ENCODE measurements at places on chromosomes 13 and 19.

DNA sequence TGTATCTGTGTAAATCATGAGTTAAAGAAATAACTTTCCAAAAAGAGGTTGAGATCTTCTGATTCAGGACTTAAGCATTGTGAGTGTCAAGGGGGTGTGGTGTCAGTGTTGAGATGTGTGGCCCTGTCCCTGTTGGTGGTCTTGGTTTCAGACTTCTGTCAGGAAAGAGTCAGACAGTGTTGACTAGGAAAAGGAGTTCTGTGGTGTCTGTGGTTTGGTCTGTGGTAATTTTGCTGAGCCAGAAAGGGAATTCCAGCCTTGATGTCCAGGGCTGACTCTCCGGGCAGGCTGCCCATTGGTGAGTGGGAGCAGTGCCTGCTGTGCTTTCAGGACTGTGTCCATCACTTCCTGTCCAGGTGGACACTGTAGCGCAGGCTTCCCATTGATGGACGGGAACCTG lies 39.8 kb upstream of the IGFL4 start:
- peak; percentile 79 for DNase-seq

- no peak for DNase-seq
Observed at GRCh38 chr13:101522607-101523006, 70.1 kb downstream of the ITGBL1 start.

DNA sequence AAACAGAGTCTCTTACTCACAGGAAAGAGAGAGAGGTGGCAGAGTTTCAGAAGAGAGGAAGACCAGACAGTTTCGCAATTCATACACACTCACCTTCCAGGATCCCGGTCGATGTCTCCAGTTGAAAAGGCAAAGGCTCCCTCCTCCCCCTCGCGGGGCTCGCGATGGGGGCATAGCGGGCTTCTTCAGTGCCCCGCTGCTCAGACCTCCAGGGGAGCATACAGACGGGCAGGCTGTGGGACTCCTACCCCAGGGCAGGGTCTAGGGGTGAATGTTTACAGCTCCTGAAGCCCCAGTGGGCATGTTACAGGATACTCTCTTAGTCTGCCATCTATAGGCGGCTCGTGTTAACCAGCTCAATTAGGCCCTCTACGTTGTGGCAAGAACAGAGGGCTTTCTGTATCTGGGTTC lies 139.2 kb downstream of the SLITRK5 start:
- DNase-seq, result no peak

GRCh38 chr13:63902141-63902540 lies 2486.5 kb upstream of the PCDH20 start:
- no peak for DNase-seq

GRCh38 chr19:18029617-18030338 lies 21.8 kb downstream of the ARRDC2 start:
- peak; percentile 66 for DNase-seq

DNA sequence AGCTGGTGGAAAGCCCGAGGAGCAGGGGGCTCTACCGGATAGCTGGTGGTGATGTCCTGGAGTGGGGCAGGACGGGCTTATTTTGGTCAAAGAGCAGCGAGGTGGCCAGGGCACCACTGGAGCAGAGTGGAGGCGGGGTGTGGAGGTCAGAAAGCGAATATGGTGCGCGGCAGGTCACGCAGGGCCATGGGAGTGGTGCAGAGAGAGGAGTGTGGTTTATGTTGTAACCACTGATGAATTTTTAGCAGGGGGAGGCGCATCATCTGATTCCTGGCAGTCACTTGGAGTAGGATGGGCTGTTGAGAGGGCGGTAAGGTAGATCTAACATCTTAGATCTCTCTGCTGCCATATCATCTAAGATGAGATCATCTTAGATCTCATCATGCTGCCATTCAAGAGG lies 1.4 kb upstream of the ZNF414 start:
- DNase-seq, result no peak

DNA sequence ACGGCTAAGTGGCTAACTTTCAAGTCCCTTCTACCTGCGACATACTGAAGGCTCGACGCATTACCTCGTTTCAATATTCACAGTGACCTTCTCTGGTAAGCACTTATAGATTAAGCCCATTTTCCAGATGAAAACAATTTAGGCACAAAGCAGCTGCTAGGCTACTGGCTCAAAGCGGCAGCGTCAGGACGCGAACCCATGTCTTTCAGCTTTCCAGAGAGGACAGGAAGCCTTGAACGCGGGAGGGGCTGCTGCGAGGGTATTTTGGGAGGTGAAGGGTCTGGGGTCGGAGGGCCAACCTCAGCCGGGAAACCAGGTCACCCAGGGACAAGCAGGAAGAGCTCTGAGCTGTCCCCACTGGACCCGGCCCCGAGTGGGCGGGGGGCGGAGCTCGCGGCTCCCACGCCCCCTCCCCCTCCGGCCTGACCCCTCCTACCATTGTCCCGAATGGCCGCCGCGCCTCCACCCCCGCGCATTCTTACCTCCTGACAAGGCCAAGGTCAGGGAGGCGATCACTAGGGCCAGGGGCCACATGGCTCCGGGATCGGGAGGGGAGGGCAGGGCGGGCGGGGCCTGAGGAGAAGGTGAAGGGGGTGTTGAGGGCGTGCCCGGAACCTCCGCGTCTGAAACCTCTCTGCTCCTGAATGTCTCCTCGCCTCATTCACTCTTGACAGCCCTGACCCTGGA lies at the start of gene KLK13:
Gene KLK13, minus strand, starts transcription at position 559 of the 687 bp plus-strand sequence. Its CDS starts 25 bp downstream, at position 534.
- no peak for DNase-seq

DNA sequence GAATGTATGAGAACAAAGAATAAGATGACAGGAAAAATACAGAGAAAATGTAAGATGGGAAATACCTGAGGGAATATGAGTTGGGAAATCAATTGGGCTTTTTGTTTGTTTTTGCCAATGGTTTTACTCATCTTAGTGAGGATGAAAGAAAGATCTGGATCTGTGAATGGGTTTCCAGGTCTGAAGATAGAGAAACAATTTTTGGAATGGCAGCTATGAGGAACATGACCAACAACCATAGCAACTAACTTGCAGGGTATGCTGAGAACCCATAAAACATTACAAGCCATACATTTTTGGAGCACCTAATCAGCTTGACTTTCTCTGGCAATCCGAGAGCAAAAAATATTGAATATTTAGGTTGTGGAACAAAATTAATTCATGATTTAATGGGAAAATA lies 290.0 kb downstream of the KCTD12 start:
- DNase-seq, result no peak

GRCh38 chr19:3346677-3347353 lies 19.6 kb upstream of the NFIC start:
- peak; percentile 92 for DNase-seq

DNA sequence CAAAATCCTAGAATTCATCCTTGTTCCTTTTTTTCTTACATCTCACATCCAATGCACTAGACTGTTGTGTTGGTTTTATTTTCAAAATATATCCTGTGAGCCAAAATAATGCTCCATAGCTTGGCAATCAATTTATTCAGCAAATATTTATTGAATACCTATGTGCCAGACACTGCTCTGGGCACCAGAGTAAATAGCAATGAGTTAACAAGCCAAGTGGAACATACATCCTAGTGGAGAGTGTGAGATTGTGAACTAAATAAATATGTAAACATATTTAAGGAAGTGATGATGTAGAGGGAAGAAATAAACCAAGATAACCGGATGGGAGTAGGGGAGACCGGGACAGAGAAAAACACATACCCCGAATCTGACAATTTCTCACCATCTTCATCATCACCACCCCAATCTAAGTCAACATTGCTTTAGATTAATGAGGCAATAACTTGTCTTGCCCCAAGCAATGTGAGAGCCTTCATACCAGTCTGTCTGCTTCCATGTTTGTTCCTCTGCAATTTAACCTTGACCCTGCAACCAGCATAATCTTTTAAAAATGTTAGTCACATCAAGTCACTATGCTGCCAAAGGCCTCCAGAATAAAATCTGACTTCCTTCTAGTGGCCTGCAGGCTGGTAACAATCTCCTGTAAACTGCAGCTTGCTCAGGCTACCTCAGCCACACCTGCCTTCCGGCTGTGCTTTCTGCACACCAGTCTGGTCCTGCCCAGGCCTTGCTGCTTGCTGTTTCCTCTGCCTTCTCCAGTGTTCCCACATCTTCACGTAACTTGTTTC lies 199.2 kb downstream of the DLEU7 start:
- peak; percentile 47 for DNase-seq

- DNase-seq, result no peak
Observed at GRCh38 chr13:98940325-98941001, 37.4 kb downstream of the DOCK9 start.

DNA sequence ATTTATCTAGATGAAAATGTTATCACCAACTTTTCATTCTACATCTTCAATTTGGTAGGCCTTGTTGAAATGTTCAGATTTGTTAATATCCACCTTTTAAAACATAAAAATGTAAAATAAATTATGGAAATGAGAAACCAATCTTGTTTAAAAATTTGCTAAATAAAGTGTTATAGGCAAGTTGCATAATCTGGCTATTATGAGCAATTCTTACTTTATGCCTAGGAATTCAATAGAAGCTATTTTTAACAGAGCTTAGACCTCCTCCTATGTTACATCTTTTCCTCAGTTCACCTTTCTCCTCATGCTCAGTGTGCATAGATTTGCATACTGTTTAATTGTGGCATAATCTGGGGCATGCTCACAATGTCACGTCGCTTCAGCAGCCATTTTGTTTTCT lies 87.9 kb upstream of the POSTN start:
- DNase-seq, result no peak

DNA sequence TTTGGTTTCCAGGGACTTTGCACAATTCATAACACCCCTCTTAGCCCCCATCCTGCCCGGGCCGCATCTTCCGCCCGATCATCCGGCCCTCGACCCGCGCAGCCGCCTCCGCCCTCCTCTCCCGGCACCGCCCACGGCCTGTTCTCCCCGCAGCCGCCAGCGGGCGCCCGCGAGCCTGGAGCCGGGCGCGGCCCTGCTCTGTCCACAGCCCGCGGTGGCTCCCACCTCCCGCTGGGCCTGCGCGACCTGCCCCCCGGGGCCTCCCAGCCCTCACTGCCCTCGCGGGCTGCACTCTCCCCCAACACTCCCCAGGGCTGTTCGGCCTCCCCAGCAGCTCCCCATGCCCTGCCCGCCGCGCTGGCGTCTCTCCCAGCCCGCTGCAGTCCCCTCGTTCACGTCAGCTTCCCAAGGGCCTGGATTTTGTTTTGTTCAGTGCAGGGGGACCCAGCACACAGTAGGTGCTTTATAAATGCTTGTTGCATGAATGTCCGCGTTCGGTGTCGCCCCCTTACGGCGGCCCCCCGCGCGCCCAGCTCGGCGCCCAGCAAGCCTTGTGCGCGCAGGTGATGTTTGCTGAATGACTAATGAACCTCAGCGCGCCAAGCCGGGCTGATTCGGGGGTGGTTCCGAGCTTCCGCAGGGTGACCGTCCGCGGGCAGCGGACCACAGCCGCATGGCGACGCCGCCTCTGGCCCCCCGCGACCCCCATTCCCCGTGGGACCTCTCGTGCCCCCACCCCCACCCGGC lies 4.6 kb upstream of the APC2 start:
- peak; percentile 63 for DNase-seq

GRCh38 chr13:76293751-76294150 lies 592.5 kb downstream of the KCTD12 start:
- DNase-seq, result peak; percentile 11

- no peak for DNase-seq
Observed at GRCh38 chr13:106220211-106220610, 315.3 kb downstream of the EFNB2 start.

DNA sequence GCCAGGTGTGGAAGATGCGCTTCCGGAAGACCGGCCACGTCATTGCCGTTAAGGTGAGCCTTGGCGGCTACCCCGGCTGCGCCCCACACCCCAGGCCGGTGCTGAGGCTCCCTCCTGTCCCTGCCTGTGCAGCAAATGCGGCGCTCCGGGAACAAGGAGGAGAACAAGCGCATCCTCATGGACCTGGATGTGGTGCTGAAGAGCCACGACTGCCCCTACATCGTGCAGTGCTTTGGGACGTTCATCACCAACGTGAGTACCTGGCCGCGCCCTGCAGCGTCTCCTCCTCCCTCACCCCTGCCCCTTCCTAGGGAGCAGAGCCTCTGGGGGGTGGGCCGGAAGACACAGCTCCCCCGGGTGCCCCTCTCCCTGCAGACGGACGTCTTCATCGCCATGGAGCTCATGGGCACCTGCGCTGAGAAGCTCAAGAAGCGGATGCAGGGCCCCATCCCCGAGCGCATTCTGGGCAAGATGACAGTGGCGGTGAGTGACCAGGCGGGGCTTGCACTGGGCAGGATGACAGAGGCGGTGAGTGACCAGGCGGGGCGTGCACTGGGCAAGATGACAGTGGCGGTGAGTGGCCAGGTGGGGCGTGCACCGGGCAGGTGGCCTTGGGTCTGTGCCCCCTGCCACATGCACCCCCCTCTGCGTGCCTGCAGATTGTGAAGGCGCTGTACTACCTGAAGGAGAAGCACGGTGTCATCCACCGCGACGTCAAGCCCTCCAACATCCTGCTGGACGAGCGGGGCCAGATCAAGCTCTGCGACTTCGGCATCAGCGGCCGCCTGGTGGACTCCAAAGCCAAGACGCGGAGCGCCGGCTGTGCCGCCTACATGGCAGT lies 4.1 kb upstream of the TGFBR3L start:
- DNase-seq, result no peak

Measured in MCF 10A (cell line).